ENCODE measurements at places on chromosomes 11 and 22. TPM values are rescaled to one million over a fixed set of nuclear protein-coding genes. Genes with fewer than 3 reads are reported as not detected.
A peak's percentile ranks its signal among the peaks of the same experiment; 100 is the strongest.

- DNase-seq, result no peak
These were observed 327.0 kb downstream of the ETS1 start for GRCh38 chr11:128260398-128260797.

Gene ACRV1
- not detected for total RNA-seq

Gene ASCL3
- not detected for total RNA-seq

DNA sequence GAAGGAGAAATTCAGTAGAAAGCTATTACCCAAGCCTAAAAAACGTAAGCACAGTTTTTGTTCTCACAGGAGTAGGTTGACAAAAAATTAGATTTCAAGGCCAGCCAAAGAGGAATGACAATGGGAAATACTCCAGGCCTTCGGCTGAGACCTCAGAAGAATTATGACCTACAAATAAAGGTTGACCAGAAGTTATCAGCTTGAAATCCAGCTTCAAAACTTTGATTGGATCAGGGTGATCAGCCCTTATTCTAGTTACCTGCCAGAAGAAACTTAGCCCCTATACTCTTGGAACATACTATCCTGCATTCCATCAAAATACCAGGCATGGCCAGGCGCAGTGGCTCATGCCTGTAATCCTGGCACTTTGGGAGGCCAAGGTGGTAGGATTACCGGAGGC lies 68.4 kb upstream of the PRODH start:
- no peak for DNase-seq

Gene TMPRSS4
- not detected for total RNA-seq

GRCh38 chr11:1494650-1495049 lies 8.1 kb upstream of the MOB2 start:
- no peak for DNase-seq

DNA sequence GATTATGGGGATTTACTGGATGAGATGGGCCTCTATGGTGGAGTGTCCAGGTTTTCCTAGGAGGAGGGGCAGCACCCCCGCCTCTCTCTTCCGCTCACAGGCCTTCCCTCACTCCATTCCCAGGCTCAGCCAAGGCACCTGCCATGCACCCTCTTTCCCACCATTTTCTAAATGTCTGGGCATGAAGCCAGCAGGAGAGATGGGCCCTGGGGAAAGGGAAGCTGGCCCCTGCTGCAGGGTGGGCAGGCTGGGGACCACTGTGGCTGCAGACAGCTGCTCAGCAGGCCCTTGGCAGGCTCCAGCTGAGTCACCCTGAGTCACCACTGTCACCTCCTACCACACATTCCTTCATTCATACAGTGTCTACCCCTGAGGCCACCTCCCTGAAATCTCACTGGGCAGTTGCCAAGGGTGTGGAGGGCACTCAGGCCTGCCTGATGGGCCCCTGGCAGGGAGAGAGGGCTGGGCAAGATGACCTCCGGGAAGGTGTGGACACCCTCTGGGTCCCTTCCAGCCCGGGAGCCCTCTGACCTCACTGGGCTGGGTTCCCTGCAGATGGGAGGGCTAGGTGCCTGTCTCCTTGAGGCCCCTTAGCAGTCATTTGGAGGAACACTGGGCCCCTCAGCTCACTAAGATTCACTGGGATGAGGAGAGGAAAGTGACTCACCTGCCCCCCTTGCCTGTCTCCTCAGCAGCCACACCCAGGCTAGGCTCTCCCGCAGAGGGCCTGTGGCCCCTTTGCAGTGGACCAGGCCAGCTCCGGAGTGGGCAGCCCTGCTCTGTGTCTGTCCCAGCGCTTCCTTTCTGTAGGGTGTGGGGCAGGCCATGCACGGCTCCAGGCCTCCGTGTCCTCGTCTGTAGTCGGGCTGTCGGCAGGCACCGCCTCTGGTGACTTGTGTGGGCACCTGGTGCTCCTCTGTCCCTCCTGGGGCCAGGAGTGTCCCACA lies 7.8 kb downstream of the MYEOV start:
- peak; percentile 60 for DNase-seq

DNA sequence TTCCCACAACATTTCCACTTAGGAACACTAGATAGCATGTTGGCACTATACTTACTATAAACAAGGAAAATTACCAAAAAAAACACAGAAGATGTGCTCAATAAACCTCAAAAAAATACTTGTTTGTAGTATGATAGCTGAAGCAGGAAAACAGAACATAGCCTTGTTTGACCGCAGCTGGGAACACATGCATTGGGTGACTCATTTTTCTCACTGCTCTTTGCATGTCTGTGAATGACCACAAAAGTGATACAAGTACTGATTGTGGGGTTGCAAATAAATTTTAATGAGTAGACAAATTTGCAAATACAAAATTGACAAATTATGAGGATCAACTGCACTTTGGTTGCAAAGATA lies 22.8 kb upstream of the GUCY1A2 start:
- no peak for DNase-seq

DNA sequence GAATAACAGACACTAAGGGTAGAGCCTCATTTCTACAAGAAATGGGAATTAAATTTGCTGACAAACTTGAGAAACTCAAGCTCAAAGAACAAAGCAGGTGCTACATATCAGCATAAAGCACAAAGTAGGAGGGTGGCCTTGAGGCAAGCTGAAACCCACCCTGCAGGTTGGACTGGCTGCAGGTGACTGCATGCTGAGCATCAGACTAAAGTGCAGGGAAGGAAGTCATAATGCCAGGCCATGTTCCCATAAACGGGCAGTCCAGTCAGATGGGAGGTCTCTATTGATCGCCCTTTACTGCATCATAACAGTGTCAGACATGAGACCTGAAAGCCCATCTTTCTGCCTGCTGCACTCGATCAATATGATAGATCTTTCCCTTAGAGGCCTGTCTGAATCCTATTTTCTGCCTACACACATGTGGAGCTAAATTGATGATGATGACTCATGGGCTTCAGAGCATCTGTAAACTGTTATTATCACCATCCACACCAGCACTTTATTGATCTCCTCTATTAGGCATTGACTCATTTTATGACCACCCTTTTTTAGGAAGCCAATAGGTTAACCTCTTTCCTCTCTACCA lies 224.5 kb upstream of the DDI1 start:
- DNase-seq, result no peak

DNA sequence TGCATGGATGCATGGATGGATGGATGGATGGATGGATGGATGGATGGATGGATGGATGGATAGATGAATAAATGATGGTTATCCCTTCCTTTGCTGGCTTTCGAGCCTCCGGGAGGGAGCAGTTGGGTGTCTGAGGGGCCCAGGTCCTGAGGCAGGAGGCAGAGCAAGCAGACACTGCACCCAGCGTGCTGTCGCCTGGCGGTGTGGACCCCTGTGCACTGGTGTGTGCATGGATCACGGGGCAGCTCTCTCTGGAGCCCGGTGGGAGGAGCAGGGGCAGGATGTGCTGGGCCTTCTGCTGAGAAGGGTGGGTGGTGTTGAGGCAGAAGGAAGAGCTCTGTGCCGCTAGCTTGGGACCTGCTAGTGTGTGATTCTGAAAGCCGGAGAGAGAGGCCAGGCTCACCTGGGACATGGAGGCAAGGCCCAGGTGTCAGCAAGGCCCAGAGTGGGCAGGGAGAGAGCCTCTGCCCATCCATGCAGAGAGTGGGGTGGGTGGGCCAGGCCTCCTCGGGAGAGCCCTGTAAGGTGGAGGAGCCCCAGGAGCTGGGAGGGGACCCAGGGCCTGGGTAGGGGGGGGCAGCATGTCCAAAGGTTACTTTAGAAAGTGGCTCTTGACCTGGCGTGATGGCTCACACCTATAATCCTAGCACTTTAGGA lies 254.4 kb downstream of the BRD1 start:
- DNase-seq, result no peak

DNA sequence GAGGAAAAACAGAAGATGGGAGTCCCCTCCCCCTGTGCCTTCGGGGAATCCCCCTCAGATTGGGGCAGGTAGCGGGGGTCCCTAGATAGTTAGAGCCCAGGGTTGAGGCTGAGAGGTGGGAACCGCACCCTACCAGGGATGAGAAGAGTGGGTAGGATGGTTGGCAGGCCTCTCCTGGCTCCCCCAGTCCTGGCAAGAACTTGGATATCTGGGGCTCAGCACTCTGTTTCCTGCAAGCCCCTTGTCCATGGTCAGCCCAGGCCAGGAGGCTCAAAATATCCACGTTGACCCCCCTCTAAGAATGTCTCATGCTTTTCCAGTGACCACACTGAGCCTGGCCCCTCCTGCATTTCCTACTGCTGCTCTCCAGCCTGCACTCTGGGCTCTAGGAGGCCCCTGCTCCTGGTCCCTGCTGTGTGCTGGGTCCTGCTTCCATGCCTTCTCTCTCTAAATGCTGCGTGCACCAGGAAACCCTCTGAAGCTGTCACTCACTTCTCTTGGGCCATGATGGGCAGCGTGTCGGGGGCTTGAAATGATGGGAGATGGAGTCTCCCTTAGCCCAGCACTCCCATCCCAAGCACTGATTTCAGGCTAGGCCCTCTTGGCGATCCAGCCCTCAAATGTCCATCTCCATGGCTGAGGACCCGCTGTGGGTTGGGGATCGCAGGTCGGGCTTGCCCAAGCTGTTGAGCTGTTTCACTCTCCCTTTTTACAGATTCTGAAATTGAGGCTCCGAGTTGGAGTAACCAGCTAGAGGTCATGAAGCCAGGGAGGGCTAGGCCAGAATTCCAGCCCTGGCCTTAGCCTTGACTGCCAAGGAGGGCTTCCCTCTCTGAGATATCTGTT lies 2.0 kb downstream of the MAP3K11 start:
- DNase-seq, result no peak

Gene KRTAP5-7
- 0.27 TPM for total RNA-seq

DNA sequence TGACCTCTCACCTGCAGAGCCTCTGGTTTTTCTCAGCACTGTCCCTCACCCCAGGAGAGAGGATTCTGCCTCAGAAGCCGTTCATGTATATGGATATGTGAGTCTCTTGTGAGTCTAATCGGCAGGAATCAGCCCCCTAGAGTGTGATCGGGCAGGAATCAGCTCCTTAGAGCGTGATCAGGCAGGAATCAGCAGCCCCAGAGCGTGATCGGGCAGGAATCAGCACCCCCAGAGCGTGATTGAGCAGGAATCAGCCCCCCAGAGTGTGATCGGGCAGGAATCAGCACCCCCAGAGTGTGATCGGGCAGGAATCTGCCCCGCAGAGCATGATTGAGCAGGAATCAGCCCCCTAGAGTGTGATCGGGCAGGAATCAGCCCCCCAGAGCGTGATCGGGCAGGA lies 80.0 kb upstream of the EIF3D start:
- no peak for DNase-seq

Gene LARGE2
- total RNA-seq, result 0.27 TPM

Gene APOBEC3B
- total RNA-seq, result 1.6 TPM

GRCh38 chr22:22088658-22089458 lies 106.3 kb upstream of the TOP3B start:
- no peak for DNase-seq

- no peak for DNase-seq
These were observed 470.5 kb downstream of the MIAT start for GRCh38 chr22:27127911-27128310.

DNA sequence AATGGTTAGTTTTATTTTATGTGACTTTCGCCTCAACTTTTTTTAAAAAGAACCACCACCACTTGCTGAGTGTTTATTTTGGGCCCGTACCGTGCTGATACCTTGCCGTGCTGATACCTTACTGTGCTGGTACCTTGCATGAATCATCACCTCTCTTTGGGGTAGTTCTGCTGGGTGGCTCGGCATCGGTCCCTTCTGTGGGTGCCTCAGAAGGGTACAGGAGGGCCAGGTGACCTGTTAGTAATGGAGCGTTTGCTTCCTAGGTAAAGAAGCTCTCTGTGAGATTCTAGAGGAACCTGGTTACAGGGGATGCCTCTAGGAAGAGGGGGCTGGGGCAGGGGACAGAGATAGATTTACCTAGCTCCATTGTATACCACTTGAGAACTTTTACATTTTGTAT lies 17.1 kb downstream of the TOM1 start:
- DNase-seq, result no peak

GRCh38 chr11:35918716-35919115 lies 25.1 kb upstream of the LDLRAD3 start:
- no peak for DNase-seq

DNA sequence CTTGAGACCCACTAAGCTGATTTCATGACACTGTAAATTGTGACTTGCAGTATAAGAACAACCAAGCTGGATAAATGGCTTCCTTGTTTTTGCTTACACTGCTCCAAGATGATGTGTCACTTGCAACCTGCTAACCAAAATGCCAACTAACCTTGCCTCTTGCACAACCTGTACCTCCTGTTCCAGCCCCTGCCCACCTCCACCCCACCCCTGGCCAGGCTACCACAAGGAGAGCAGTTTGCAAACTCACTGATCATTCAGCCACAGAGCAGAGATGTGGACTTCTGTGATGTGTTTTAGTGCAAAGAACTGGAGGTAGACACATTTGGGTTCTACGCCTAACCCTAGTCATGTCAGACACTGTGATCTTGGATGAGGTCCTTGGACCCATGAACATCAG lies 4.3 kb upstream of the APOL6 start:
- no peak for DNase-seq
